Left renal pelvis (tissue), 4 donors: ENCODE measurements at places on chromosomes 7 and 10.

GRCh38 chr10:75828413-75828812 is 397.0 kb downstream of the LRMDA start:
- DNase-seq = no peak

- DNase-seq = peak; percentile 8
Measured at GRCh38 chr7:142962991-142963390, 828 bp upstream of the KEL start.

DNA sequence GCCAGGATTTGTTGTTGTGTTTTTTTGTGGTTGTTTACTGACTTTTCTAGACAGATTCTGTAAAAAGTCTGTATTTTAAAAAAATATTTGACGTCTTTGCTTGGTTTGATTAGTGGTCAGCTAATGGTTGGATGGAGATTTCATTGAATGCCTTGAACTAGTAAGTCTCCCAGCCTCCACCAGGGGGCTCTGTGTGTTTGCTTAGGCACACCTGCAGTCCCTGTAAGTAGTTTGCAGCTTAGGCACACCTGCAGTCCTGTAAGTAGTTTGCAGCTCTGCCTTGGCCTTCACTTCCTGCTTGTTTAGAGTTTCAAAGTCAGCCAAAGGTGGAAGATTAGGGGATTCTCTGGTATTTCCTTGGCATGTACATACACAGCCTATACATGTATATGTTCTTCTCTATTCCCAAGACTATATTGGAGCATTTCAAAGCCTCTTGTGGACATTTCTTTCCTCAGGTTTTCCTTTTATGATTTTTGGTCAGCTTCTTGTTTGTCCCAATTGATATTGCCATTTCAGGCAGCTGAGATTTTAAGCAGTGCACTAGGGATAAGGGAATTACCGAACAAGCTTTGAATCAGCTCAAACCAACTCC is 101.6 kb downstream of the CCSER2 start:
- DNase-seq = no peak

- no peak for DNase-seq
Measured at GRCh38 chr10:133158756-133159610, 1.0 kb upstream of the KNDC1 start.

- DNase-seq = no peak
Measured at GRCh38 chr7:25493805-25494366, 265.6 kb upstream of the NPVF start.

- DNase-seq = no peak
Measured at GRCh38 chr7:108132551-108133265, 2.5 kb upstream of the LAMB4 start.

DNA sequence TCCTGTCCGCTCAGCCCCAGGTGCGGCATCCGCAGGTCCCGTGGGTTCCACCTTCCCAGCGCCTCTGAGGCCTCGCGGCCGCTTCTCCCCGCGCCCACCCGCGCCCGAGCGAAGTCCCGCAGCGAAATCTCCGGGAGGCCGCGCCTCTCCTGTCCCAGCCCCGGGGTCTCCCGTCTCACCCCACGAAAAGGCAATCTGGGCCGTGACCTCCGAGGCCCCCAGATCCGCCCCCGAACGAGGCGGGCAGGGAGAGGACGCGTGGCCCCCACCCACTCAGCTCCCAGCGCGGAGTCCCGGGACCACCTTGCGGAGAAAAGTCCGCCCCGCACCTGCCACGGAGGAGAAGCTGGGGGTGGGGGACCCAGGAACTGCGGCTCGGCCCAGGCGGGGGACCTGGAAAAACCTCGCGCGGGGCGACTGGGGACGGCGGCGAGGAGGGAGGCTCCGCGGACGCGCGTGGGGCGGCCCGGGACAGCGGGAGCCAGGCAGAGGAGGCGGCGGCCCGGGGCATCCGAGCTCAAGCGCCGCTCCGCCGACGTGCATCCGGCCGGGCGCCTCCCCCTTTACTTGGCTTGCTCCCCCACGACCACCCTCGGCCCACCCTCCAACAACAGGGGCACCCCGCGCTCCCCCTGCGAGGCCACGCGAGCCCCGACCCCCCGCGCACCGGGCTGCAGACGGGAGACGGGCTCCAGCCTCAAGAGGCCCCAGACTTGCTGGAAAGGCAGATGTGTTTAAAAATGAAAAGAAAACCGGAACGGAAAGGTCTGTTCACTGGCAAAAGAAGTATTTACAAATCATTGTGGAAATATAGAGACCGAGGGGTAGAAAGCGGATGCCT is 33.0 kb upstream of the RNF32 start:
- DNase-seq = no peak

DNA sequence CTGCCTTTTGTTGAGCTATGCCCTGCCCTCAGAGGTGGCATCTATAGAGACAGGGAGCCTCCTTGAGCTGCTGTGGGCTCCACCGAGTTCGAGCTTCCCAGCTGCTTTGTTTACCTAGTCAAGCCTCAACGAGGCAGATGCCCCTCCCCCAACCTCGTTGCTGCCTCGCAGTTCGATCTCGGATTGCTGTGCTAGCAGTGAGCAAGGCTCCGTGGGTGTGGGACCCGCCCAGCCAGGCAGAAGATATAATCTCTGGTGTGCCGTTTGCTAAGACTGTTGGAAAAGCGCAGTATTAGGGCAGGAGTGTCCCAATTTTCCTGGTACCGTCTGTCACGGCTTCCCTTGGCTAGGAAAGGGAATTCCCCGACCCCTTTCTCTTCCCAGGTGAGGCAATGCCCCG is 88.4 kb upstream of the CDK6 start:
- no peak for DNase-seq

GRCh38 chr10:7561985-7562384 is 104.8 kb downstream of the ITIH5 start:
- no peak for DNase-seq
